ENCODE measurements at places on chromosomes 13 and 19. TPM values are rescaled to one million over a fixed set of nuclear protein-coding genes. Genes with fewer than 3 reads are reported as not detected.

PSG1 gene
- not detected for total RNA-seq

GIPC3 gene
- not detected for total RNA-seq

SIGLEC12 gene
- not detected for total RNA-seq

C1QTNF9B gene
- not detected for total RNA-seq

IGLON5 gene
- total RNA-seq: not detected

KLHL1 gene
- total RNA-seq: not detected

CAPS gene
- 0.30 TPM for total RNA-seq

LILRA1 gene
- total RNA-seq: not detected

ZNF260 gene
- total RNA-seq: 4.1 TPM

TLE6 gene
- not detected for total RNA-seq

SYCN gene
- total RNA-seq: not detected

SMIM44 gene
- not detected for total RNA-seq

LSM4 gene
- total RNA-seq: 636 TPM

CEACAM20 gene
- total RNA-seq: not detected

STOML3 gene
- not detected for total RNA-seq

ATP4B gene
- total RNA-seq: not detected

UGGT2 gene
- 8.8 TPM for total RNA-seq

TNFSF11 gene
- total RNA-seq: not detected

LILRA5 gene
- not detected for total RNA-seq

CALR3 gene
- not detected for total RNA-seq

NCR1 gene
- not detected for total RNA-seq

TLE2 gene
- 1.5 TPM for total RNA-seq

CERS1 gene
- 8.4 TPM for total RNA-seq

All from MG63 (cell line).